Activated naive CD4-positive, alpha-beta T cell treated with anti-CD3 and anti-CD28 coated beads for 36 hours (primary cell): ENCODE measurements at places on chromosomes 12 and 14.

- no peak for DNase-seq
These were observed 84.6 kb downstream of the KSR2 start for GRCh38 chr12:117884161-117884560.

DNA sequence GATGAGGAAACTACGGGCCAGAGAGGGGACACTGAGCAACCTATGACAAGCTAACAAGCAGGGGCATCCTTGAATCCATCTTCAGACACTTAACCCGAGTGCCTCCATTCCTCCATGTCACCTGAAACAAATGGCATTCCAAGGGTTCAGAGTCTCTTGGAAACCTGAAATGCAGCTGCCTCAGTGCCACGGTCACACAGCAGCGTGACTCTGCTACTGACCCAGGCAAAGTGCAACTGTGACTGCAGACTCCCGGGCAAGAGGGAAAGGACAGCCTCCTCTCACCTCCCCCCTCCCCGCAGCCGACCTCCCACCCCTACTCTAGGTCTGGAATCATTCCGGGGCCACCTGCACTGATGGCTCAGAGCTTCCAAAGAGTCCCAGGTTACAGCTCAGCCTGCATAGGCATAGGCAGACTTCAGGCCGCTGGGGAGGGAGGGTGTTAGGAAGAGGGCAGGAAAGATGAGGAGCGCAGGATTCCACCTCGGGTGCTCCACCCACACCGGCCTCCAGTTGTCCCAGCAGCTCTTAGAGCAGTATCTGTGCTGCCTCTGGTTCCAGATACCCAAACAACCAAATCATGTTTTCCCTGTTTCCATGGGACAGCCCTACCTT is 53.2 kb downstream of the KCNK10 start:
- no peak for DNase-seq

DNA sequence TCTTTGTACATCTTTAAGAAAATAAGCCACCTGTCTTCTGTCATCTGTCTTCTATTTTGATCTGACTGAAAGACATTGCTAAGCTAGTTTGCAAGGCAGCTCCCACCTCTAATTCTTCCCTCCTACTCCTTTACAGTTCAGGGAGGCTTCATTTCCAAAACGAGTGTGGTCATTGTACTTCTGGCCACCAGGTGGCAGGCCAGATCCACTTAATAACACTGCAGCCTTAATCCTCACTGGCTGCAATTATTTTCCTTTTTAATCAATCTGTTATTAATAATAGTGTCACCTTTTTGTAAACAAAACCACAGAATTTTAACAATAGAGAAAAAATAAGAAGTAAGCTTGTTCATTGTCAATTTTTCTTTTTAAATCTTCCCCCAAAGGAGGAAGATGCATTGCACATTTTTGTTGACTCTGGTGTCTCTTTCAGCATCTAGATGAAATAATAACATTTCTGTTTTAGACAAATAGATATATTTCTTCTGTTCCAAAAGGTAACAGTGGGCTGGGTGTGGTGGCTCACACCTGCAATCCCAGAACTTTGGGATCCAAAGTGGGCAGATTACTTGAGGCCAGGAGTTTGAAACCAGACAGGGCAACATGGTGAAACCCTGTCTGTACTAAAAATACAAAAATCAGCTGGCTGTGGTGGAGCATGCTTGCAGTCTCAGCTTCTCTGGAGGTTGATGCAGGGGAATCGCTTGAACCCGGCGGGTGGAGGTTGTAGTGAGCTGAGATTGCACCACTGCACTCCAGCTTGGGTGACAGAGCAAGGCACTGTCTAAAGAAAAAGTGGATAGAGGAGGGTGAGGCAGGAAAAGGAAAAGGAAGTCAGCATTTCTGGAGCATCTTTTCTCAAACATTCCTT is 23.3 kb downstream of the GABARAPL1 start:
- peak; percentile 43 for DNase-seq

GRCh38 chr12:86727160-86727559 is 471.0 kb upstream of the MGAT4C start:
- no peak for DNase-seq

- DNase-seq, result peak; percentile 22
These were observed 190.1 kb downstream of the MED13L start for GRCh38 chr12:116087399-116087798.

DNA sequence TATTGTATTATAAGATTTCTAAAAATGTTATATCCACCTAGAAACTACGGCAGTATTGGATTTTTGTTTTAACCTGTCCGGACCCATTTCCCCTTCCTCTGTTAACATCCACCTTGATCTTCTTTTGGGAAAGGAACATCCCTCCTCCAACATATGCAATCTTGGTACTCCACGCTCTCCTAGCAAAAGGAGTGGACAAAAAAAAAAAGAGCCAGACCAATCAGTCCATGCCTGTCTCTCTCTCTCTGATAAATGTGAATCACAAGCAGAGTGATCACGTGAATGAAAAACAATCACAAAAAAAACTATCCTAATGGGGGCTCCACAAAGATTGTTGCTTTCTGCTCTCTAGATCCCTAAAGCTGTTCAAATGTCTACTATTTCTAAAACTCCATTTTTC is 27.1 kb downstream of the OSBPL8 start:
- no peak for DNase-seq

DNA sequence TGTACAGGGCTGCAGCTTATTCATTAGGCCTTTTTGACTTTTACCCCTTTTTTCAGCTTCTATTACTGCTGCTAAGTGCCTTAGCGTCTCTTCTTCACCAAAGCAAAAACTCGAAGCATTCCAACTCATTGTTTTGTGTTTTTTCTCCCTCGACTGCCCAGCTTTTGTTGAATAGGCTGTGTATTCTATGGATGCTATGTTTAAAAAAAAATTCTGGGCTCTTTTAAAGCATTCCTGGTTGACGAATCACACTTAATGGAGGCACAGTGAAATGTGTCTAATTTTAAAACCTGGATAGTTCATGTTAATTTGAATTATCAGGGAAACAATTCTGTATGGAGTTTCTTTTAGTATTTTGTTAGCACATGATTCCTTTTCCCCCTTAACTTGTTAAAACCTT is 29.7 kb downstream of the KTN1 start:
- no peak for DNase-seq

DNA sequence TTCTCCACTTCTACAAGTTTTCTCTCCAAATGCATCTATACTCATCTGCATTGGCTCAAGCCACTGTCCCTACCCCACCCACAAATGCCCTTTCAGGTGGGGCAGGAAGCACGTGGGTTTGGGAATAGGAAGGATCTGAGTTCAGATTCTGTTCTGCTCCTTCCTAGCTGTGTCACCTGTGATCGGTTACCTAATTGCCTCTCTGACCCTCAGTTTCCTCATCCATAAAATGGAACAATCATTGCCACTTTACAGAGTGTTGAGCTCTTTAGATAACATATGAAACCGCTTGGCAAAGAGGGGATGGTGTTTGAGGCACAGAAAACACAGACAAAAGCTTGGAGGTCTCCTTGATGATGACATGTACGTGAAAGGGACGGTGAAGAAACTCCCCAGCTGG is 34.5 kb downstream of the FOXN3 start:
- DNase-seq, result no peak

DNA sequence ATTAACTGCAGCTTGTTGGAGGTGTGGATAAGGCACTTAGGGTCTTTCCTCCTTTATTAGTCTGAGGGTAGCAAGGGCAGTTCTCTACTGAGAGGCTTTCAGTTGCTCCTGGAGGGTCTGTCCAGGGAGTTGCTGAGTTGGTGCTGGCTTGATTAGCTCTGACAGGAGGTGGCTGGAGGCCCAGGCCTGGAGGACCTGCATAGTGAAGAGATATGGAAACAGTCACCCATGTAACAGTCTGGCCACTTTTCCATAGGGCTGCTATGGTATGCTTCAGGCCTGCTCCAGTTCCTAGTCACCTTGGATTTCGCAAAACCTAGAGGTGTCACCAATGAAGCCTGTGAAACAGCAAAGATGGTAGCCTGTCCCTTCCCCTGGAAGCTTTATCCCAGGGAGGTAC is 143.3 kb upstream of the SLC38A2 start:
- DNase-seq, result no peak

- DNase-seq, result no peak
These were observed 2.2 kb downstream of the BAZ1A start for GRCh38 chr14:34872822-34873588.

DNA sequence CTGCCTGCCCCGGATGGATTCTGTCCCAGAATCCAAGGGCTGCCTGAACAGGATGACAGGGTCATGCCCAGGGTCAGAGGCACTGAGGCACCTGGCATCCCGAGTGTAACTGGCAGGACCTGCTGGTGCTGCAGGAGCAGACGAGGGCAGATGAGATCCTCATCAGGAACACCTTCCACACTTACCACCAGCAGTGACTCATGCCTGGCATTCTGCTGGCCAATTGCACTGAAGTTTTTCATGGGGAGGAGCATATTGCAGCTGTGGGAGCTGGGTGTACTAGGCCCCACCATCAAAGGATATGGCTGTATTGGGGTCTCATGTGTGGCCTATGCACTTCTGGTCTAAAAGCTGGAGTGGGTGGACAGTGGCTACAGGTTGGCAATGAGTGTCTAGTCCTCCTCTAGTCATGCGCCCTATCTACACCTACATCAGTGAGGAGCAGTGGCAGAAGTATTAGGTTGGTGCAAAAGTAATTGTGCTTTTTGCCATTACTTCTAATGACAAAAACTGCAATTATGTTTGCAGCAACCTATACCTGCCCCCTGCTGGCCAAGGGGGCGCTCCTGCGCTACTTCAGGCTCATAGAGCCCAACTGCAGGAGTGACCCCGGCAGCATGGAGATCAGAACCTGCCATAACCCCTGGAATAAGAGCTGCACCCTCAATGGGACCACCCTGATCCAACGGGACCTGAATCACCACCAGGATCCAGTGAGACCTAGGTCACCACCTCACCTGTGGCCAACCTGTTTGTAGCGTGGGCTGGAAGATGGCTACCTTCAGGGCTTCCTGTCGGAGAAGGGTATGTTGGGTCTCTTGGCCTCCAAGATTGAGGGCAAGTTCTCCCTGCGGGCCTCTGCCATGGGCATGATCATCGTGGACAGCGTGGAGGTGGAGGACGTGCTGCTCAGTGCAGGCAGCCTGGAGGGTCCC is 8.0 kb upstream of the C12orf42 start:
- DNase-seq, result peak; percentile 69

DNA sequence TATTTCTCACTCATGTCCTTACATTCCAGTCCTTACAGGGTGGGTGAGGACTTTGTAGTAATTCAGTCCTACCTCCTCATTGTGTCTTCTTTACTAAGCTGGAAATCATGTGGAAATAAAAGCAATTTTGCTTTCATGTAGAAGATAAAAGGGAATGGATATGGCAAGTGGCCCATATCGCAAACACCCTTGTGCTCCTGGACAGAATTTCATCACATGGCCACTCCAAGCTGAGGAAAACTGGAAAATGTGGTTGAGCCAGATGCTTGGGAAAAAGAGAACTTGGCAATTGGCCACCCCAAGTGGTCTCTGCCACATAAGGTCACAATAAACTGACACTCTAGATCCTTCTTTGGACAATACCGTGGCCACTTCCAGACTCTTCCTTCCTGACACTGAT is 64.2 kb upstream of the IFNG-AS1 start:
- no peak for DNase-seq

- no peak for DNase-seq
These were observed 55.3 kb downstream of the ZFYVE21 start for GRCh38 chr14:103770902-103771301.

GRCh38 chr12:62210422-62210821 is 49.8 kb upstream of the USP15 start:
- DNase-seq, result peak; percentile 68

DNA sequence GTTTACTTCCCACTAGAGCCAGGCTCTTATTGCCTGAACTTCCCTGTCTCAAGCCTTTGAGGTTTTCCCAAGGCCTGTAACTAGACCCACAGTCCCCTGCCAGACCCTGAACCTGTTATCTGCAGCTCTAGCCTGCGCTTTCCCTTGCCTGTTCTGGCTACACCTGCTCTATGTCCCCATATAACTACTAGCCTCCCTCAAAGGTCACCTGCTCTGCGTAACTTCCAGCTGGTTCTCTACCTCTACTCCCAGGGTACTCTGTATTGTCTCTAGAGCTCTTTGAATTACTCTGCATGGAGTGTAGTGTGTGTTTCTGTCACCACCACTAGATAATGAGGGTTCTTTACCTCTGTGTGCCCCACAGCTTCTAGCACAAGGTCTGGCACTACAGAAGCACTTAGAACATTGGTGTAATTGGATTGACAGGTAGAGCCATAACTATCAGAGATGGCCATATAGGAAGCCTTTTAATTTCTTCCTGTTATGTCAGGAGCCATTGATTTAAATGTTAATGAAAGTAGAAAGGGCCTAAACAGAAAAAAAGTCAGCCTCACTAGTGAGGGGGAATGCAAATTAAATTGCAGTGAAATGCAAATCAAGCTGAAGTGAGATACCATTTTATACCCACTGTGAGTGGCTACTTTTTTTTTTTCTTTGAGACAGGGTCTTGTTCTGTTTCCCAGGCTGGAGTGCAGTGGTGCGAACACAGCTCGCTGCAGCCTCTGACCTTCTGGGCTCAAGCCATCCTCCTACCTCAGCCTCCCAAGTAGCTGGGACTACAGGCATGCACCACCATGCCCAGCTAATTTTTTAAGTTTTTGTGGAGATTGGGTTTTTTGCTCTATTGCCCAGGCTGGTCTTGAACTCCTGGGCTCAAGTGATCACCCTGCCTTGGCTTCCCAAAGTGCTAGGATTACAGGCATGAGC is 47.8 kb downstream of the EID3 start:
- no peak for DNase-seq

DNA sequence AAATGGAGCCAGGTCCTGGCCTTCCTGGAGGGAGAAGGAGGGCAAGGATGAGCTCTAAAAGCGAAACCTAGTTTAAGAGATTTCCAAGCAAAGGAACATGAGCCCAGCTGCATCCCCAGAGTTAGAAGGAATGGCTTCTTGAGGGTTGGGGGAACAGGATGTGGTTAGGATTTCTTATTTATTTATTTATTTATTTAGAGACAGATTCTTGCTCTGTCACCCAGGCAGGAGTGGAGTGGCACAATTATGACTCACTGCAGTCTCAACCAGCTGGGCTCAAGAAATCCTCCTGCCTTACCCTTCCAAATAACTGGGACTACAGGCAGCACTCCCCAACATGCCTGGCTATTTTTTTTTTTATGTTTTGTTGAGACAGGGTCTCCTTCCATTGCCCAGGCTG is 25.3 kb upstream of the TMEM106C start:
- no peak for DNase-seq

DNA sequence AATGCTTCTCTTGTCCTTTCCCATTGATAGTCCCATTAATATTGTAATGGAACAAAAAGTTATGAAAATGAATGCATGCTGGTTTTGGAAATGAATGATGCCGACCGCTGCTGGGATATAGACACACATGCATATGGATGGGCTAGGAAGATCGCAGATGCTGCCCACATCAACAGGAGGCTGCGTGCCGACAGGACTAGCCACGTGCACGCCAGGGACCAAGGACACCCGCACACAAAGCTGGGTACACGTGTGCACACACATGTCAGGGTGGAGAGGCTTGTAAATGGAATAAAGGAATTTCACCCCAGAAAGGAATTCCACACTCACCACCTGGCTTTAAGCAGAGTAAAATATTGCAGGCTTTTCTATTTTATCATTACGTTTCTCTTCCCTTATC is 153.8 kb upstream of the VASH1 start:
- DNase-seq, result no peak

DNA sequence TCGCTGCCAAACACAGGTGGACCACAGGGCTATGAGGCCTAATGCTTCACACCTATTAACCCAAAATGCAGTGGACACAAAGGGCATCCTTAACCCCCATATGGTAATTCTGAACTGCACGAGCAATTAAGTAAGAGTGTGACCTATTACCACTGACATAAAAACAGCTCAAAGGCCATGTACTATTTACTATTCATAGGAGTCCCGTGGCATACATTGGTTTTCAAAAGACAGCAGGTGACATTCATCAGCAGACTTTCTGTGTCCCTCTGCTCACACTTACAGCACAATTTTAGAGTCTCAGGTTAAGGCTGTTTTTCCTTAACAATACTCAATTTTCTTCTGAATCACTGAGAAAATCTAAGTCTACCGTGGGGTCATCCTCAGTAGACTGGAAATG is 23.1 kb upstream of the TMCC3 start:
- no peak for DNase-seq
